ENCODE measurements at places on chromosomes 16 and 17. TPM values are rescaled to one million over a fixed set of nuclear protein-coding genes. Genes with fewer than 3 reads are reported as not detected.
A peak's percentile ranks its signal among the peaks of the same experiment; 100 is the strongest.

GRCh38 chr16:84988328-84989080, 22.8 kb downstream of the ZDHHC7 start:
- no peak for DNase-seq

DNA sequence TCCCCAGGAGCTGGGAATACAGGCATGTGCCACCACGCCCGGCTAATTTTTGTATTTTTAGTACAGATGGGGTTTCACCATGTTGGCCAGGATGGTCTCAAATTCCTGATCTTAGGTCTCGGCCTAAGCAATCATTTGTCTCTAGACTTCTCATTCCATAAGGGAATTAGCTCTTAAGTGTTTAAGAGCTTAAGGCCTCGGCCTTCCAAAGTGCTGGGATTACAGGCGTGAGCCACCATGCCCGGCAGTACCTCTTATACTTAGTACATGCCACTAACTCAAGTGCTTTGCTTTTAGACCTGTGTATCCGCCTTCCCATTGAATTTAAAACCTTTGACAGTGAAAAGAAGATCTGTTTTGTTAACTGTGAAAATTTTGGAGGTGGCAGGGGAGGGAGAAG, 16.6 kb upstream of the IL21R start:
- DNase-seq = no peak

GRCh38 chr17:45040459-45040858, 11.0 kb downstream of the DCAKD start:
- DNase-seq = no peak

- peak; percentile 38 for DNase-seq
Observed at GRCh38 chr17:29390851-29391631, 878 bp downstream of the TAOK1 start.

DNA sequence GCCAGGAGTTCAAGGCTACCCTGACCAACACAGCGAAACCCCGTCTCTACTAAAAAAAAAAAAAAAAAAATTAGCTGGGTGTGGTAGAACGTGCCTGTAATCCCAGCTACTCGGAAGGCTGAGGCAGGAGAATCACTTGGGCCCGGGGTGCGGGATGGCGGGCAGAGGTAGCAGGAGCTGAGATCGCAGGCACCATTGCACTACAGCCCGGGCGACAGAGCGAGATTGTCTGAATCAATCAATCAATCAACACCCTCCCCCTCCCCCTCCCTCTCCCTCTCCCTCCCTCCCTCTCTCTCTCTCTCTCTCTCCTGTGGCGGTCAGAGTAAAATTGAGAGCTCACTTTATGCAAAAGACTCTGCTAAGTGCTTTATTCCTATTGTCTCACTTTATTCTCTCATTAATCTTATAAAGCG, 1.2 kb downstream of the HSDL1 start:
- DNase-seq = no peak

GRCh38 chr16:80547145-80547544, 6.4 kb downstream of the DYNLRB2 start:
- no peak for DNase-seq

GRCh38 chr16:1768767-1769401, 2.5 kb downstream of the NME3 start:
- DNase-seq = no peak

DNA sequence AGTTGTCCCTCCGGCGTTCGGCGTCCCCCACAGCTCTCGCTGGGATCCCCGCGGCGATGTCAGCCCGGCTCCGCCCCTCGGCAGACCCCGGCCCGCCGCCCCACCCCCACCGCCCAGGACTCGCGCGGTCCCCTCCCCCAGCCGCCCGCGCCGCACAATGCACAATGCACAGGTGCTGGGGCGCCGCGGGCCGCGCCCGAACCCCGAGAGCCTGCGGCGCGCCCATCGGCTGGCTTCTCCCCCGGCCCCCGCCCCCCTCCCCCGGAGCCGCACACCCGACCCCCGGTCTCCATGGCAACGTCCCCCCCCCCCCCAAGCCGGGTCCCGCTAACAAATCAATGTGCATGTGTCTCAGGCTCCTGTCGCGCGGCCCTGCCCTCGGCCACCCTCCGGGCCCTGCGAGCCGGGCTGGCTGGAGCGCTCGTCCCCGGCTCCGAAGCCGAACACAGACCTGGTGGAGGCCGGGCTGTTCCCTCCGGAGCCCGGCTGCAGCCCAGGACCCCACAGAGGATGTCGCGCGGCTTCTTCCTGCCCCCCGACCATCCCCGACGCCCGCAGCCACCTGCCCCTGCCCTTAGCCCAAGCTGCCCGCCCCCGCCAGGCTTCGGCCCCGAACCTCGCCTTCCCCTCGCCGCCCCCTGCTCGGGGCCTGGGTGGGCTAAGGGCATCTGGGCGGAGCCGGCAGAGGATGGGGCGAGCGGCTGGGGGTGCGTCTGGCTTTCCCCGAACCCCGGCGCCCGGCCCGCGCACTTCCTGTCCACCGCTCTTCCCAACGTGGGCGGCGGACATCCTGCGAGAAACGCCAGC, 818 bp upstream of the CBX8 start:
- DNase-seq = no peak

DNA sequence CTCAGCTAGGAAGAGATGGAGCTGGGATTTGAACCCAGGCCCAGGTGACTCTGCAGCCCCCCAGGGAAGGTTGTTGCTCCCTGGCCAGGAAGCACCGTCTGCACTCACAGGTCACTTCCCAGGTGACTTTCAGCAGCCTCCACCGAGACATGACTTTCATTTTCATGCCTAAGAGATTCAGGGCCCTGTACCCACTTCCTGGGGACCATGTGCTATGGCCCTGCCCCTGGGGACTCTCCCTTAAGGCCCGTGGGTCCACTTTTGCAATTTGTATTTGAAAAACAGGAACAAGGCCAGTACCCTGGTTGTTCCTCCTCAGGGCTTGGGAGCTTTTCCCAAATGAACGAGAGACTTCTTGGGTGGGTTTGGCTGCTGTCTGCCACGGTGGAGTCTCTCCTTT, 191.0 kb downstream of the IRF8 start:
- no peak for DNase-seq

- peak; percentile 31 for DNase-seq
Observed at GRCh38 chr16:56643080-56643778, 4.8 kb downstream of the MT1A start.

- peak; percentile 53 for DNase-seq
Observed at GRCh38 chr16:27322858-27323780, 9.3 kb downstream of the IL4R start.

GRCh38 chr16:58363746-58364393, 28.4 kb upstream of the GINS3 start:
- no peak for DNase-seq

- DNase-seq = peak; percentile 12
Observed at GRCh38 chr16:57245472-57246113, 534 bp downstream of the ARL2BP start.

DNA sequence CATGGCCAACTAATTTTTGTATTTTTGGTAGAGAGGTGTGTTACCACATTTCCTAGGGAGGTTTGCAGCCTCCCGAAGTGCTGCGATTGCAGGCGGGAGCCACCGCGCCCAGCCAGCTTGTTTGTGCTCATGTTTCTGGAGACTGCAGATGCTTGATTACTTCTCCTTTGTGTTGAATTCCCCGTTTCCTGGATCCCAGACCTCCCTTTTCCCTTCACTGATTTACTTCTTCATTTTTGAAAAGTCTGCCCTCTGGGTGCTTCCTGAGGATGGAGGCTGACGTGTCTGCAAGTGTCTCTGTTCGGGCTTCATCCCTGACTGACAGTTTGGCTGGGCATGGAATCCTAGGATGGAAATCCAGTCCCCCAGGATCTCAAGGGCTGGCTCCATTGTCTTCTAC, 7.0 kb upstream of the TRIM47 start:
- no peak for DNase-seq

GRCh38 chr17:42458497-42459255, at the start of gene ATP6V0A1:
Gene ATP6V0A1, plus strand, starts transcription at chr17:42458878. Its CDS starts 2,017 bp downstream, at chr17:42460895.
- peak; percentile 72 for DNase-seq

GRCh38 chr16:46743232-46743719, 4.9 kb downstream of the MYLK3 start:
- peak; percentile 49 for DNase-seq

DNA sequence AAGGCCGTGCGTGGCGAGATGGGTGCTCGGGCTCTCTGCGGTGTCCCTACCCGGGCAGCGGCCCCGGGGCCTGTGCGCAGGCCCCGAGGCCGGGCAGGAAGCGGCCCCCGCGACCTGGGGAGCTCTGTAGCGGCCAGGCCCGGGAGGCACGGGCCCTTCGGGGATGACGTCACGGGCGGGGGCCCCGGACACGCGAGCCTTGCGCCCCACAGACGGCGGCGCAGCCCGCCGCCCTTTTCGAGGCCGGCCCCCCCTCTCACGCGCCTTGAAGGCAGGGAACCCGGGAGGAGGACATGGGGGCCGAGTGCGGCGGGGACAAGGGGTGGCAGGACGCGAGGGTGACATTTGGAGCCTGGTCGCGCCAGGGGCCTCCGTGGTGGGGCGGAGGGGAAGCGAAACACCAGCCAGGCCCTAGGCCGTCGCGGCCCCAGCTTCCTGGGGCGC, 1.1 kb downstream of the RAI1 start:
- peak; percentile 58 for DNase-seq

DNA sequence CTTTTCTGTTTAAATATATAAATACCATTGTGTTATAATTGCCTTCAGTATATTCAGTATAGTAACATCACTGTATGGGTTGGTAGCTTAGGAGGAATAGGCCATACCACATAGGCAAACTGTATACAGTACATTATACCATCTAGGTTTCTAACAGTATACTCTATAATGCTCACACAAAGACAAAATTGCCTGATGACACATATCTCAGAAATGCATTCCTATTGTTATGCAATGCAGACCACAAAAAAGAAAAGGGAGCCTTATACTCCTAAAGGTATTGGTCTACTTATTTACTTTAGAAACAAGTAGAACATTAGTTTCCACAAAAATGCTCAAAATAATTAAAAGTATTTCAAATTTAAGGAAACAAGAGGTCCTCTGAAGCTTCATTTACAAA, 47.9 kb downstream of the SETD6 start:
- DNase-seq = peak; percentile 68

DNA sequence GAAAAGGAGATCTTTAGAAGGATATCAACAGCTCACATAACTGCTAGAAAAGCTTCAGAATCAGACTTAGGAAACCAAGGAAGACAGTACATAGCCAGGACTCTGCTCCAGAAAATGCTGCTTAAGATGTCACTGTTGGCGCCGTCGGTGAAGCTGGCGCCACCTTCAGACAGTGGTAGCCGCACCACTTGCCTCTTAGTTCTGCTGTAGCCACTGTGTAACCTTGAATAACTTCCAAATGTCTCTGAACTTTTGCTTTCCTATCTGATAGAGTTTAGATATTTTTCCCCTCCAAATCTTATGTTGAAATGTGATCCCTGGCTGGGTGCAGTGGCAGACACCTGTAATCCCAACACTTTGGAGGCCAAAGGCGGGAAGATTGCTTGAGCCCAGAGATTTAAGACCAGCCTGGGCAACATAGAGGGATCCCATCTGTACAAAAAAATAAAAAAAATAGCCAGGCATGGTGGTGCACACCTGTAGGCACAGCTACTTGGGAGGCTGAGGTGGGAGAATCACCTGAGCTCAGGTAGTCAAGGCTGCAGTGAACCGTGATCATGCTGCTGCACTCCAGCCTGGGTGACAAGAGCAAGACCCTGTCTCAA, 6.3 kb upstream of the USP31 start:
- no peak for DNase-seq

GRCh38 chr17:50027172-50027880, 28.6 kb upstream of the ITGA3 start:
- DNase-seq = peak; percentile 99

GRCh38 chr16:14545346-14545884, 84.6 kb downstream of the PARN start:
- DNase-seq = no peak

- peak; percentile 52 for DNase-seq
Observed at GRCh38 chr16:65548470-65548869, 426.6 kb upstream of the CDH11 start.

DNA sequence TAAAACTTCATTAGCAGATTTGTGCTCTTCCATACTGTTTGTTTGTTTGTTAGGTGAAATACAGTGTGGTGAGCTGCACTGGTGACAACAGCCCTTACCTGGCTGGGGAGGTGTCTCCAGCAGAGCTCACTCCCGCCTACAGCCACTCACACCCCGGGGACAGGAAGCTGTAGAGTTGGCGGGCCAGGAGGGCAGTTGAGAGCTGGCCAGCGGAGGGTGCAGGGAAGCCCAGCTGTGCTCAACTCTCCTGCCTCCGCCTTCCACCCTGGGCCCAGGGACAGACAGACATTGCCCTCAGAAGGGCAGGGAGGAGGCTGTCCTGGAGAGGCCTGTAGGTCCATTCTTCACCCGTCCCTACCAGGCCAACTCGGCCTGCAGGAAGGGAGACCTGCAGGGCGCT, 48.6 kb upstream of the PVALEF start:
- DNase-seq = no peak

- DNase-seq = no peak
Observed at GRCh38 chr16:56933828-56934598, 2.1 kb downstream of the HERPUD1 start.

DNA sequence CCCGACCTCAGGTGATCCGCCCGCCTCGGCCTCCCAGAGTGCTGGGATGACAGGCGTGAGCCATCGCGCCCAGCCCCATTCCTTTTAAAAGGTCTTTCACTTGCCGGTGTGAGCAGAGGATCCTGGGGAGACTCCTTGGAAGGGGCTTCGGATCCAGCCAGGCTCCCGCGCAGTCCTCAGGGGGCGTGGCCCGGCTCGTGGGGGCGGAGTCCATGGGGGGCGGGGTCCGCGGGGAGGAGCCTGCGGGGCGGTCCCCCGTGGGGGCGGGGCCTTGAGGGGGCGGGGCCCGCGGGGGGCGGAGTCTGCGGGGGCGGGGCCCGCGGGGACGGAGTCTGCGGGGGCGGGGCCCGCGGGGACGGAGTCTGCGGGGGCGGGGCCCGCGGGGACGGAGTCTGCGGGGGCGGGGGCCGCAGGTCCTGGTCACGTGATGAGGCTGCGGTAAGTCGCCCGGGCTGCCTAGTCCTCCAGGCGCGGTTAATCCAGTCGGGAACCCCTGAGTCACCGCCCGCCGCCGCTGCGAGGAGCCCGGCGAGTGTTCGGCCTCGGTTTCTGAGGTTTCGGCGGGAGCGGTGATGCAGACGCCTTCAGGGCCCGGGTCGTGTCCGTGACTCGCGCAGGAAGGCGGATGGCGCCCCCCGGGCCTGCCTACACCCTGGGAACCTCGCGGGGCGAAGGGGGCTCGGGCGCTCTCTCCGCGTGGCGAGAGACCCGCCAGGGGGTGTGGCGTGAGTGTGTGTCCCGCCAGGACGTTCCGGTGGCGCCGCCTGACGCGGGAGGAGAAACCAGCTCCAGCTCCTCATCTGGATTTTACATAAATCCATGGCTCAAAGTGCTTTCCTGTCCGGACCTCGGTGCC, 23.6 kb upstream of the ABR start:
- no peak for DNase-seq

RDM1 gene
- total RNA-seq = 4.9 TPM

C1QTNF8 gene
- not detected for total RNA-seq

SSTR5 gene
- not detected for total RNA-seq

ALOXE3 gene
- not detected for total RNA-seq

LGALS9B gene
- total RNA-seq = not detected

NPTX1 gene
- 0.79 TPM for total RNA-seq

METRN gene
- total RNA-seq = 142 TPM

CCL17 gene
- total RNA-seq = not detected

PIMREG gene
- total RNA-seq = 87.3 TPM

ZC3H18 gene
- total RNA-seq = 20.4 TPM

Data from M059J (cell line).